Right forelimb (tissue), 1 donor: ENCODE measurements at places on chromosomes 4 and X.

DNA sequence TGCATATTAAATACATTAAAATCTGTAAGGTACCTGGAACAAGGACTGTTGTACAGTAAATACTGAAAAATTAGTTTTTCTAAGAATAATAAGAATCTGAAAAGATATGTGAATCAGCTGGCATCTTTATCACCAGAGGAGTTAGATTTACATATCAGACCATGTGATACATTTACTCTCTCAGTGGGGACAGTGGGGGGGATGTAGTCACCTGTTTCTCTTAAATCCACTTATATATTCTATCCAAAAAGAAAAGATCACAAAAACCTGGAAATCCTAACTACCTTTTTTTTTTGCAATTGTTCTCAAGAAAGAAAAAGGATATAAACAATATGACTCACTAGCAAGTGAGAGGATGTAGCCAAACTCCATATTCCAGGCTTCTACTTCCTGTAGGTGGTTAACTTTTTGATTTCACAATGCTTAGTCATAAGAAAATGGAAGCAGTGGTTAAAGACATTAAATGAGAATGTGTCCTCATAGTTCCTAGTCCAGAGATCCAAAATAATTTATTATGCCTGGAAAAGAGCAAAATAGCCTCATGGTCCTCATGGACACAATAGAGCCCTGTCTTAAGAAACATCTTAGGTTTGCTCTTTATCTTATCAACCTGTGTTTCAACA lies 22.5 kb upstream of the MYOZ2 start:
- DNase-seq, result no peak

GRCh38 chrX:132199941-132200340 lies 19.3 kb downstream of the RAP2C start:
- DNase-seq, result no peak

DNA sequence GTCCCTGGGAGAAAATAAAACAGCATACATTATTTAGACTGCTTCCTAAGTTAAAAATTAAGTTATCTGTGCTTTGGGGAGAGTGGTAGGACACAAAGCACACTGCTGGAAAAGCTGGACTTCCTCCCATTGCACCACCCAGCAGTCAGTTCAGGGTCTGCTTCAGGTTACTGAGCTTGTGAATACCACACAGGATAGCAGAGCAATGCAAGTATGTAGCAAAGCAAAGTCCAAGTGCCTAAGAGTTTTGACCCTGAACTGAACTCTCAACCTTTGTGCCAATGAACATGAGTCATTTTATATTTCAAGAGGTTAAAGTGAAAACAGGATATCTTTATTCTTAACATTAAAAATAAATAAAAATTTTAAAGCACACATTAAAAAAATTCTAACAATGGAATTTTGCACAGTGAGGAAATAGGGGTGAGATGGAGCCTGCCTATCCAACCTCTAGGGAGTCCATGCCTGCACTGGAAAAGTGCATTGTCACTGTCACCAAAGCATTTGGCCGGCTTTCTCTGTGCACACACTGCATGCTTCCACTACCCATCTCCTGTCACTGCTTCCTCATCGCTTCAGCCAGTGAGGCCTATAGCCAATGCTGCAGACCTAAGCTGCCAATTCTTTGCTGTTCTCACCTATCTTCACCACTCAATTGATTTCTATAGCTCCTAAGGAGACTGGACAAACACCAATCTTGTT lies 50.9 kb downstream of the ABCG2 start:
- DNase-seq, result no peak

DNA sequence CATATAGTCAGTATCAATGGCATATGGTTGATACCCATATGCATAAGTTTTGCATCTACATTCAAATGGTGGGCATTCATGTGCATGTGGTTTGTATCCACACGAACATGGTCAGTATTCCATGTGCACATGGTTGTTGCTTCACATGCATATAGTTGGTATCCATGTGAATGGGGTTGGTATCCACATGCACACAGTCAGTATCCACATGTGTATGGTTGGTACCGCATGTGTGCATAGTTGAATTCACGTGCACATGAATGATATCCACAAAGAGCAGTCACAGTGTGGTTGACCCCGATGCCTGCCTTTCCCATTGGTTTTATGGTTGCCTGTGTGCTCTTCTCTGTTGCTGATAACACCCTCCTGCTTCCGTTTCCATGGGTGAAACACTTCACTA lies 427.9 kb downstream of the STIM2 start:
- DNase-seq, result no peak

DNA sequence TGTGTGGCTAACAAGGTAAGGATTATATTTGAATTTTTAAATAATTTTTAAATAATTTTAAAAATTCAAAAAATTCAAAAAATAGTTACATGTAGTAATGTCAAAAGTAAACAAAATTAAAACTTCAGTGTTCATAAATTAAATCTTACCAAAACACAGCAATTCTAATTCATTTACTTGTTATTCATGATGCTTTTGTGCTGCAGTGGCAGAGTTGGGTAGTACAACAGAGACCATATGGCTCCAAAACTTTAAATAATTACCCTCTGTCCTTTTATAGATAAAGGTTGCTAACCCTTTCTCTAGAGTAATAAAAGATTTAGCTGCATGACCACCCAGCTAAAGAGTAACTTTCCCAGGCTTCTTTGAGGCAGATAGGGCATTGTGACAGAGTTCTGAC lies 1355.6 kb downstream of the FSTL5 start:
- no peak for DNase-seq
